ENCODE measurements at places on chromosomes 7 and 10.

GRCh38 chr7:37040330-37040729 lies 316.0 kb upstream of the AOAH start:
- no peak for DNase-seq

- DNase-seq: peak; percentile 3
These were observed 765.6 kb upstream of the GHITM start for GRCh38 chr10:83373671-83374070.

GRCh38 chr10:33521062-33521461 lies 186.6 kb upstream of the NRP1 start:
- no peak for DNase-seq

GRCh38 chr7:105141068-105141467 lies 127.1 kb downstream of the KMT2E start:
- DNase-seq: no peak

DNA sequence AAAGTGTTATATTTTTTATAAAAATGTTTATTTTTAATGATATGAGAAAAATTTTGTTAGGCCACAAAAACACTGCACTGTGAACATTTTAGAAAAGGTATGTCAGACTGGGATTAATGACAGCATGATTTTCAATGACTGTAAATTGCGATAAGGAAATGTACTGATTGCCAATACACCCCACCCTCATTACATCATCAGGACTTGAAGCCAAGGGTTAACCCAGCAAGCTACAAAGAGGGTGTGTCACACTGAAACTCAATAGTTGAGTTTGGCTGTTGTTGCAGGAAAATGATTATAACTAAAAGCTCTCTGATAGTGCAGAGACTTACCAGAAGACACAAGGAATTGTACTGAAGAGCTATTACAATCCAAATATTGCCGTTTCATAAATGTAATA lies 64.8 kb upstream of the CAPZA2 start:
- no peak for DNase-seq

DNA sequence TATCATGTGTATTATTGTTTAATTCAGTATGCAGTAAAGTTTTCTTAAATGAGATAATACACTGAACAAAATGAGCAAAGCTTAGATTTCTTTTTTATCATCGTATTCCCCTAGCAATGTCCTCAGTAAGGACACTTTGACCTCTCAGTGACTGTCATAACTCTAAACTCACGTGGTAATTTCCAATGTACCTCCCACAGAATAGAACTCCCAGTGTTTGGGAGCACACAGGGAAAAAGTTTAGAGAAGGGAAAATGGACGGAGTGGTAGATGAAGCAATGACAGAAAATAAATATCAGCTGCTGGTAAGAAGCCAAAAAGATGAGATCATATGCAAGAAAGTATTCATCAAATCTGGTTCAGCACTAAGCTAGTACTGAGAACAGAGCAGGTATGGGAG lies 758.6 kb upstream of the KCND2 start:
- DNase-seq: no peak

- DNase-seq: no peak
These were observed 33.1 kb downstream of the GLRX3 start for GRCh38 chr10:130169136-130169859.

DNA sequence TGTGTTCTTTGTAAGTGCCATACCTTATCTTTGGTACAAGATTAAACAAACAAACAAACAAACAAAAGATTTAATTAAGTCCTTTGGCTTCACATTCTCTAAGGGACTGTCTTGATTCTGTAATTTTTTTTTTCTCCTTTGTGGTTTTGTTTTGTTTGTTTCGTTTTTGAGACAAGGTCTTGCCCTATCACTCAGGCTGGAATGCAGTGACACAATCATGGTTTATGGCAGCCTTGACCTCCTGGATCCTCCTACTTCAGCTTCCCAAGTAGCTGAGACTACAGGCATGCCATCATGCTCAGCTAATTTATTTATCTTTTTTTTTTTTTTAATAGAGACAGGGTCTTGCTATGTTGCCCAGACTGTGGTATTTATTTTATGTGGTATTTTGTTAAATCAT lies 165.8 kb downstream of the LRRC4 start:
- no peak for DNase-seq

- no peak for DNase-seq
These were observed 18.7 kb downstream of the CNPY1 start for GRCh38 chr7:155527664-155528063.

DNA sequence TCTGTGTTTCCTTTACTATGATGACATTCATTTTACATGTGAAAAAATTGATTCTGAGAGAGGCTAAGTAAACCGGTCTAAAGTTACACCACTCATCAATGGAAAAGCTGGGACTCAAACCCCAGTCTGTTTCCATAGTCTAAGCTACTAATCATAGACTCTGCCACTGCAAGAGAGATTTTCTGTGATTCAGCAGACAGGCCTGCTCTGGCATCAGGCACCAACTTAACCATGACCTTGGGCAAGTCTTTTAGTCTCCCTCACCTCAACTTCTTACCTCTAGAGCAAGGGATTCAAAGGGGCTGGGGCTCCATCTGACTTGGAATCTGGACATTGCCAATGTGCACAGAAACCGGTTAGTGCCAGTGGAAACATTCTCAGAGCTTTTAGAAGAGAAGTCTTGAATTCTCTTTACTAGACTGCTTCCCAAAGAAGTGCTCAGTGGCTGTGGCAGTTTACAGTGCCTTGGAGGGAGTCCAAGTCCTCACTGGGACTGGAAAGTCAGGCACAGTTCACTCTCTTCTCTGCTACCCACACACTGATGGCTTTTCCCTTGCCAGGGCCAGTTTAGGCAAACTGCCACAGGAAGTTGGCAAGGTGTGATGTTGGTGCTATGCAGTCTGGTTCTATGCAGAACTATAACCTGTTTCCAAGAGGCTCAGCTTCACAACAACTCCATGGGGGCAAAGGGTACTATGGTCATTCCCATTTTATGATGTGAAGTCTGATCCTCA lies 4.5 kb upstream of the BLNK start:
- no peak for DNase-seq

GRCh38 chr7:36039243-36039642 lies 113.8 kb upstream of the EEPD1 start:
- no peak for DNase-seq

GRCh38 chr10:35353395-35353794 lies 17.1 kb downstream of the CCNY start:
- DNase-seq: no peak

DNA sequence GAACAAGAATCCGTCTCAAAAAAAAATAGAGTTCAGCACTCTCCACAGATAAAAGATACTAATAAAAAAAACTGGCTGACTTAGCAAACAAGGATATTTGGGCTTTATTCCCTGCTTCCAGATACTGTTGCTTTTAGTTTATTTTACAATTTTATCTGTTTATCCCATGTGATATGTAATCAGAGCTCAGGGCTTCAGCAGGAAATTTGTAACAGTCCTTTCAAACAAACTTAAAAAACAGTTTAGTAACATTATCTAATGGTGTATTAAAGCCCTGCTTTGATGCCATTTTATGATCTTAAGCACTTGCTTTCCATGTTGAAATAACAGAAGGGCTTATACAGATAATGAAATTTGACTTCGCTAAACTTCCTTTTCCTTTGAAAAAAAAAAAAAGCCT lies 28.1 kb downstream of the DCLRE1A start:
- DNase-seq: no peak

- DNase-seq: no peak
These were observed 166.7 kb downstream of the TCERG1L start for GRCh38 chr10:131144711-131145375.

- DNase-seq: no peak
These were observed 166.1 kb downstream of the PRKAG2 start for GRCh38 chr7:151710646-151711434.

- DNase-seq: no peak
These were observed 16.7 kb downstream of the HABP2 start for GRCh38 chr10:113569576-113569975.

GRCh38 chr10:100723180-100723579 lies 22.2 kb upstream of the PAX2 start:
- no peak for DNase-seq

- peak; percentile 23 for DNase-seq
These were observed 88.5 kb upstream of the ATP6V0A4 start for GRCh38 chr7:138886501-138886917.

- DNase-seq: no peak
These were observed 1.2 kb downstream of the EZH2 start for GRCh38 chr7:148882841-148883265.

- DNase-seq: no peak
These were observed 12.9 kb upstream of the SNX10 start for GRCh38 chr7:26278770-26279169.

DNA sequence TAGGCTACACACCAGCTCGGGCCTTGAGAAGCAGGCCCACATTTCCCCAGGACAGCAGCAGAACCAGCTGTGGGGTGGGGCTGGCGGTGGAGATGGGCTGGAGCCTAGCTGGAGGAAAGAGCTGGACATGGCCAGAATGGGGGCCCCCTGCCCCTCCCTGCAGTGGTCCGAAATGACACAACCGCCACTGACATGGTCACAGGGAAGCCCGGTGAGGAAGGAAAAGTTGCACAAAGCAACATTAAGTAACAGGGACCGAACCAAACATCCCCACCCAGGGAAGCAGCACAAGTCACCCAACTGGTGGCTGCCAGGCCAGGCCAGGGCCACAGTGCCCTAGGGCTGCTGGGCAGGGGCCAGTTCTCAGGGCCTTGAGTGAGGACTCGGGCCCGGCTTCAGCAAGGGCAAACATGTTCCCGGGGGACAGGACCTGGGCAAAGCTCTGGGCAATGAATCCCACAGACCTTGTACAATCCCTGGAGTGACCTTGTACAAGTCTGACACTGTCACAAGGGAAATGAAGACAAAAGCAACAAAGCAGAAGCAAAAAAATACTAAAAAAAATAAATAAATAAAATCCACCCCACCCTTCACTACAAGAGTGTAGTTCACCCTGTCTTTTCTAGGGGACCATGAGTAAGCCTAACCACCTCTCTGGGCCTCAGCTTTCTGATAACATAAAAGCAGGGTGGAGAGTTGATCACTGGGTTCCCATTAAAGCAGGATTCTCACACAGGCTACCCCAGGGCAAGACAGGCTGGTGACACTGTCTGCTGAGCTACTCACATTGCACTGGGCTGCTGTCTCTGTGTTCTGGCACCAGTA lies 33.0 kb downstream of the PSAP start:
- DNase-seq: no peak
